ENCODE measurements at places on chromosomes 4 and X.

DNA sequence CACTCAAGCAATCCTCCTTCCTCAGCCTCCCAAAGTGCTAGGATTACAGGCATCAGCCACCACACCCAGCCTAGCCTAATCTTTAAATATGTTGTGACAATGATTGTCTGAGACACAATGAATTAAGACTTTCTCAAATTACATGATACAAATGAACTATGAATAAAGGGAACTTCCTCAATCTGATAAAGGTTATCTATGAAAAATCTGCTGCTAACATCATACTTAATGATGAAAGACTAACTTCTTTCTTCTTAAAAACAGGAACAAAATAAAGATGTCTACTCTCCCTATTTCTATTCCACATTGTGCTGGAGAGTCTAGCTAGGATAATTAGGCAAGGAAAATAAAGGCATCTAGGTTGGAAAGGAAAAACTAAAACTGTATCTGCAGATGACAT lies 60.0 kb downstream of the PDHA1 start:
- no peak for DNase-seq
- no peaks in the 10 kb centered on the region for H3K36me3 ChIP-seq
- H3K27ac ChIP-seq, result no peak overlapping the region
- H3K4me3 ChIP-seq, result no peak overlapping the region
- H3K27me3 ChIP-seq, result no peaks in the 10 kb centered on the region
- H3K4me1 ChIP-seq, result no peaks in the 10 kb centered on the region

DNA sequence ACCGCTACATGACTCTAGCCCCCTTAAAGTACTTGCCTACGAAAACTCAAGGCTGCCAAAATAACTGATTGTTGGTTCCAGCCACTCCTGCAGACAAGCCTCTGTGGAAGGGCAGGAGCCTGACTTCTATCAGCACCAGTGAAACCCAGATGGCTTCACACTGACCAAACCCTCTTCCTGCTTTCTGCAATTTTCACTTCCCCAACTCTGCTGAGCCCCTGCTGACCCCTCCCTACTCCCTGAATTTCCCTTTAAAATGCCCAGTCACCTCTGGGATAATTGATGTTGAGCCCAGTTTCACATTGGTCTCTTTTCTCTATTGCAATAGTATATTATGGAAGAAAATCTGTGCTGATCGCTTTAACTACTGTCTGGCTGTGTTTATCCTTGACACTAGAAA lies 61.6 kb upstream of the STS start:
- no peaks in the 10 kb centered on the region for H3K27me3 ChIP-seq
- no peak overlapping the region for H3K27ac ChIP-seq

DNA sequence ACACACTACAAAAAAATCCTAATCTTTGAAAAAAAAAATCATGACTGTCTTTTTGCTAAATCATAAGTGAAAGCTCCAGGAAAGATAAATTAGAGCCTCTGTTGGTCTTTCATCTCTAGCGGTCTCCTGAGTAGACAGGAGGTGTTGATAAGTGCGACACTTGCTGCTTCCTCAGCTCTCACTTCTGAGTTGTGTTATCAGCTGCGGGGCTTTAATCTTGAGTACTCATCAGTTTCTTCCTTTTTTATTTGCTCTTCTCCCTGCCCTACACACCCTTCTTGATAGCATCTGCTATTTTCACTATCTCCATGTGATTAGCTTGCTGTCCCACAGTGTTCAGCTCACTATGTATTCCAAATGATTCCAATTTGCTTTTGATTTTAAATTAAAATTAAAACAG lies 1449.2 kb downstream of the C4orf33 start:
- no peaks in the 10 kb centered on the region for H3K36me3 ChIP-seq
- DNase-seq, result peak; percentile 48
- no peak overlapping the region for H3K4me3 ChIP-seq
- H3K4me1 ChIP-seq, result no peaks in the 10 kb centered on the region

GRCh38 chrX:261919-262352 lies 19.2 kb upstream of the PLCXD1 start:
- peak; percentile 58 for DNase-seq
- no peaks in the 10 kb centered on the region for H3K36me3 ChIP-seq
- H3K27ac ChIP-seq, result peak overlapping the region; percentile 83
- no peaks in the 10 kb centered on the region for H3K27me3 ChIP-seq
- H3K4me3 ChIP-seq, result no peak overlapping the region

DNA sequence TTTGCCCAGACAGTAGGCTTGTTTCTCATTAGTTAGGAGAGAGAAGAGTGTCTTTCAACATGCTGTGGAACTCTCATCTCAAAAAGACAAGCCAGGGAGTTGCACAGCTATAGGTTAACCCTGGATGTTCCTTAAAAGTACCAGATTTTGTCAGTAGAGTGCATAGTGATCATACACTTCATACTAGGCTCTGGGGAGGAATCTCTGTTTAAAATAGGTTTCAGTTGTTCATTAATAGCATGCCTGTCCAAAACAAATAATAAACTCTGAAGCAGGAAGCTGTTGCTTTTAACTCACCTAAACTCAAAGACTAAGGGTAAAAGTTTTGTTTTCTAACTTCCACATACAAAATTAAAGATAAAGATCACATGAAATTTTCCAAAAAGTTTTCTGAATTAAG lies 1948.4 kb downstream of the C4orf33 start:
- no peaks in the 10 kb centered on the region for H3K4me1 ChIP-seq
- no peaks in the 10 kb centered on the region for H3K36me3 ChIP-seq
- H3K4me3 ChIP-seq, result no peak overlapping the region
- DNase-seq, result no peak
- H3K27me3 ChIP-seq, result no peaks in the 10 kb centered on the region
- H3K27ac ChIP-seq, result no peak overlapping the region

Measured in endodermal cell (in vitro differentiated cells).